ENCODE measurements at places on chromosomes 16 and 17.

DNA sequence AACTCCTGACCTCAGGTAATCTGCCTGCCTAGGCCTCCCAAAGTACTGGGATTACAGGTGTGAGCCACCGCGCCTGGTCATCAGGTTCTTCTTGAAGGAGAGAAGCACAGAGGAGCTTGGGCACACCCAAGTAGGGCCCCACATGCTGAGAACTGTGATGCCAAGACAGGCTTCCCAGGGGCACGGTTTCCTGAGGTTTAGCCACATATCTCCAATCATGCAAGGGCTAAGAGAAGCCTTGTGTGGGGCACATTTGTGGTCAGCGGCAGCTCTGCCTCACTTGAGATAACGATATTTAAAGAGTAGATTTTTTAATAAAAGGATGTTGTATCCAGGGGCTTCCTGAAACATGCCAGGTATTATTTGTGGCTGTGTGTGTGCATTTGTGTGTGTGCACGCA is 46.9 kb downstream of the CUEDC1 start:
- DNase-seq, result no peak

DNA sequence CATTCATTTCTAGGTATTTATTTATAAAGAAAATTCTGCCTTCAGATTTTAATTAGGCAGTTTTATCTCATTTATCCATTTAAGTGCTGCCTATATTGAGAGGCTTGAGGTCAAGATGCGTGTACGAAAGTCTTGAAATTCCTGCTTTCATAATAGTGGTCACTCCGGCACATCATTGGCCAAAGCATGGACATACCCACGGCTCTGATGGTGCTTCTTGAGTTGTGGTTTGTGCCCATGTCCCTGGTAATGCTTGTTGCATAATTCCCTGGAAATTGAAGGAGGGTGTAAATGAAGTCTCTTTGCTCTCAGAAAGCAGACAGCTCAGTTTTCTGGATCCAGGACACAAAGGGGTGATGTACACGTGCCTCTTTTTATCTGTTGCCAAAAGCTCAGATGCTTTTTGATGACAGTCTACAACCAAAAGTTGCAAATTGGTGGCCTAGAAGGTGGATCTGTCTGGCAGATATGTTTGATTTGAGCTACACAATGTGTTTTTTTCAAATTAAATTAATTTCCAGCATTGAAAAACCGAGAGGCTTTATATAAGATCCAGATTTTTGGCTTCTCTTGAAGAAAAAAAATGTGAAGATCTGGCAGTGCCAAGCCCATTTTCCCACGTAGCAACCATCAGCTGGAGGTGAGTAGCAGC is 94.4 kb downstream of the SHISA9 start:
- DNase-seq, result no peak

DNA sequence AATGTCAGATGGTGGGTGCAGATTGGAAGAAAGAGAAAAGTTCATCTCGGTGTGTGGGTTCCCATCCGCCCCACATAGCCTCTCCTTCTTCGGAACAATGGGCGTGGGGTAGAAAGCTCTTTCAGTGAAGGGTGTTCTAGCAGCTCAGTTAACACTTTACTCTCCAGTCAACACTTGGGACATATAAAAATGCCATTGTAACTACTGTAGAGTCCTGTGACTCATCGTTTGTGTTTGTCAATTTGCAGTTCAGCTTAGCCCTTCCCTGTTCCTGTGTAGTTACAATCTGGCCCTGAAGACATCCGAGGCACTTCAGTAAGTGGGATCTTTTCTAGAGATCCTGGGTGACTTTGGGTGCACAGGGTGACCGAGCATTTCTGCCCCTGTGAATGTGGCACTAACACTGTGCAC is 11.5 kb upstream of the CLEC18C start:
- DNase-seq, result no peak

DNA sequence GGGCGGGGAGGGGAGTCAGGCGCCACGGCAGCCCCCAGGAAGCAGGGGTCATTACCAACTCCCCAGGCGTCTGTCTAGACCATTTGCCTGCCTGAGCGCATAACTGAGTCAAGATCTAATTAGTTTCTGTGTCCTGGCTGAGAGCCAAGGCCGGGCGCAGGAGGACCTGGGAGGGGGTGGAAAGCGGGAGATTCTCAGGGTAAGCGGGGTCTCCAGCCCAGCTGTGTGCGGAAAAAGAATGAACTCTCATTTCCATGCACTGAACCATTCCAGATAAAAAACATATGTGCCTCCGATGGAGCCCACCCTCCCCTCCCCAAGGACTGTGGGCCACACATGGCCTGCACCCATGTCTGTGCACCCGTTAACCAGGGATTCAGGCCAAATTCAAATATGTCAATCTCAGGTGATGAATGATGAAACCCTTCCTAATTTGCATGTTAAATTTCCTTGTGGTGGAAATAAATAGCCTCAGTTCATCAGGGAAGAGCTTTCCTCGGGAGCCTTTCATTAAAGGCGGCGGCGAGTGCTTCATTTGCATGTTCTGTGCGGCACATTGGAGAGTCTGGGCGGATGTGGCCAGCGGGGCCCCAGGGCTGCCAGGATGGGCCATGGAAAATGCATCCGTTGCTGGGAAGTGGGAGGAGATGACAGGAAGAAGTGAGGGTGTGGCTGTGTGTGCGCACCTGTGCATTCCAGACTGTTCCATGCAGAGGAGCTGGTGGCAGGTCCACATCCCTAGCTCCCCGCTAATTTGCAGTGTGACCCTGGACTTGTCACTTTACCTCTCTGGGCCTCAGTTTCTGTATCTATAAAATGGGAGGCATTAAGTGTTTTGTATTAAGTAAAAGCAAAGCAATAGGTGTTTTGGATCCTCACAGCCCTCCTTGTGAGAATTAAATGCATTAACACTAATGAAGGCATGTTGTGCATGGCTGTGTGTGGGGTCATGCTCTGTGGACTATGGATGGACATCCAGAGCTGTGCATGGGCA is 151.1 kb downstream of the SDK2 start:
- DNase-seq, result no peak

DNA sequence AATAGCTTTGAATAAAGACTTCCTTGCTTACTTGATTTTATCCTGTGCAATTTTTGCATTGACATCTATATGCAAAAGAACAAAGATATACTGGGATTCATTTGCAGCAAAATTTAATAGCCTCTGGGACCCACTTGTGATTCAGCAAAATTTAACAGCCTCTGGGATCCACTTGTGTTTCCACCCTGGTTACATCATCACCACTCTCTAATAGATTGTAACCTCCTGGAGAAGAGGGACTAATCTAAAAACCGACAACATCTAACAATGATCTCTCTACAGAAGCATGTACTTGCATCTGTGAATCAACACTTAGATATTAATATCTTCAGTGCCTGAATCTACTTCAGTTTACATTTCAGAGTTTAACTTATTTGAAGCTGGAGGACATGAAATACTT is 202.0 kb upstream of the CPHXL start:
- no peak for DNase-seq

- no peak for DNase-seq
Observed at GRCh38 chr16:24645739-24646645, 83.5 kb upstream of the TNRC6A start.

Data from NCI-H187 treated with DMSO at 0.1 percent for 48 hours (cell line).